ENCODE measurements at places on chromosomes 5 and 9.

DNA sequence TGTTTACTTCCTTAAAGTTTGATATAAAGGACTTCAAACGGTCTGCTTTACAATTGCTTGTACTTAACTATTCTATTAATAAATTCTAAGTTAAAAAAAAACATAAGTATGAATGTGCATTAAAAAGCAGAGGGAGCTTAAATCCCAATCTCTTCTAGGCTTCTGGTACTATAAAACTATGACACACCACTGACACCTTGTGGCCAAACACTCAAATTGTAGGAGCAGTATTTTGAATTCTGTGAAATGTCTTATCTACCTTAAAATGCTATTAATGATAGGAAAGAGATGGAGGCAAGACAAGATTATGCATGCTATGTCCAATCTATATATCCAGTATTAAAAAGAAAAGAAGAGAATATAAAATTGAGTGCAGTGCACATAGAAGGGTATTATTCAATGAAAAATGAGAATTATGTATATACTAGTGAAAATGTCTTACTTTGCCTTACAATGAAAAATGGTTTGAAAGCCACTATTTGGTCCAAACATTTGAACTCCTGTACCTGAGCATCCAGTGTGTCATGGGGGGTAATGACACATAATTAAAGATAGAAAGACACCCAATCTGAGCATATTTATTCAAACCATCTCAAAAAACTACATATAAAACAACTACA lies 87.6 kb downstream of the ERP44 start:
- DNase-seq = no peak

GRCh38 chr9:4550777-4551484 lies 60.7 kb downstream of the SLC1A1 start:
- DNase-seq = no peak

DNA sequence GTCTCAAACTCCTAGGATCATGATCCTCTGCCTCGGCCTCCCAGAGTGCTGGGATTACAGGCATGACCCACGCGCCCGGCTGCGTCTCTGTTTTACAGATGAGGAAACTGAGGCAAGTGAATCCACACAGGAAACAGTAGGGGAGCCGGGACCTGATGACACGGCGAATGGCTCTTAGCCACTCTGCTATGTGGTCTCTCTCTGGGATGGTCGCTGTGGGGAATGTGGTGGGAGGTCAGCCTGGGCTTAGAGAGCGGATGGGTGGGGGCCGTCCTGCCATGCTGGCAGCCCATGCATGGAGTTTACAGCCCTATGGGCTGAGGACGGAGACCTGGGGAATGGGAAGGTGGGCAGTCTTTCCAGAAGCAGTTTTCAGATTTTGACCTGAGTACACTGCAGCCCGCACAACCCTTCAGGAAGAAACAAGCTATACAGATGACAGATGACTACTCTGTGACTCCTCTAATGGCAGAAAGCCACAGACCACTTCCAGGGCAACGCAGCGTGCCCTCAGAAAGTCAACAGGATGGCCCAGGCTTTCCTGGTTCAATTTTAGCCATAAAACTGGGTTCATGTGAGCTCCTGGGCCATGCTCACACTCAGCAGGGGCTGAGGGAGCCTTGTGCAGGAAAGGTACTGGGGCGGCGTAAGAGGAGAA lies 136.1 kb upstream of the RAPGEF1 start:
- no peak for DNase-seq

DNA sequence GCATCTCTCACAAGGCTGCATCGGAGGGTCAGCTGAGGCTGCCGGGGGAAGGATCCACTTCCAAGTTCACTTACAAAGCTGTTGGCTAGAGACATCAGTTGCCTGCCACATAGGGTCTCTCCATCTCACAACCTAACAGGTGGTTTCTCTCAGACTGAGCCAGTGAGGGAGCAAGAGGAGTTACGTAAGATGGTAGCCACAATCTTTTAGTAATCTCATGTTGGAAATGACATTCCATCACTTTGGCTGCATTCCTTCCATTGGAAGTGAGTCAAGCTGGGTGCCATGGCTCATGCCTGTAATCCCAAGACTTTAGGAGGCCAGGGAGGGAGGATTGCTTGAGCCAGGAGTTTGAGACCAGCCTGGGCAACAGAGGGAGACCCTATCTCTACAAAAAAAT lies 7.4 kb upstream of the GRK6 start:
- no peak for DNase-seq

DNA sequence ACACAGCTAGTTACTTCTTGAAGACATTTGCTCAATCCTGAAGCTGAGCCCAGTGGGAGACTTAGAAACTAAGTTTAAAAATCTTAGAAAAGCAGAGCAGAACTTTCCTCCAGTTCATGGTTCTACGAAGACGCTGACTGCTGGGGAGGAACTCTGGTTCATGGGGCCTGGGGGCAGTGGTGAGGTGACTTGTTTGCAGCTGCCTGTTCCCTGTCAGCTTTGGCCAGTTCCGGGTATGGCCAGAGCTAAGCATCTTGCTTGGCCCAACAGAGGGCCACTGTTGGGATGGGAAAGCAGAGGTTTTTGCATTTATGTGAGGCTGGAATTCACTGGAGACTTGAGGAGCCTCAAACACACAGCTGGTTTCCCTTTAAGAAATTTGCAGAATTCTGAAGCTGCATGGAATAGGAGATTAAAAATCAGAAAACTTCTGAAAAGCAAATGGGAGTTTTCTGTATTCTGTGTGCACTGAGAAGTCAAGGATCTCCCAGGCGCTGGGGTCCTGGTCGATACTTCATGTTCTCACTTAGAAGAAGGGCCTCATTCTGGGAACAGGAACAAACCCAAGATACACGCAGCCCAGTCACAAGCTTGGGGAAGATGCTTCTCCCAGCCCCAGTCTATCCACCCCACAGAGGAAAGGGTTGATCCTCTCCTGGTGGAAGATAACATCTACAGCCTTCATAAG lies 10.6 kb upstream of the HMHB1 start:
- no peak for DNase-seq

DNA sequence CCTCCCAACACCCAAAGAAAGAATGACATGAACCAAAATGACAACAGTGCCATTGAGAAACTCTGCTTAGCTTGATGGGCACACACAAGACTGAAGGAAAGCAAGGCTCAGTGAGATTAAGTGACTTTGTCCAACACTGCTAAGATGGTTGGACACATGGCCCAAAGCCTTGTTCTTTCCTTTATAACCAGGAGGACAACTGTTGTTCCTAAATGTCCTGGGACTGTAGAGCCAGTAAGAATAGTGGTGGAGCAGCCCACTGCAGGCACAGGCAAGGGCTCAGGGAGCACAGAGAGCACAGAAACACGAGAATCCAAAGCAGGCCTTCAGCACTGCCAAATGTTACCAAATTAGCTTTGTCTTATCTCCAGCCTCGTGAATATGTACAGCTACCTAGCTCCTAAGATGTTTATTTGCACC lies 3.9 kb downstream of the ACTL7A start:
- no peak for DNase-seq

DNA sequence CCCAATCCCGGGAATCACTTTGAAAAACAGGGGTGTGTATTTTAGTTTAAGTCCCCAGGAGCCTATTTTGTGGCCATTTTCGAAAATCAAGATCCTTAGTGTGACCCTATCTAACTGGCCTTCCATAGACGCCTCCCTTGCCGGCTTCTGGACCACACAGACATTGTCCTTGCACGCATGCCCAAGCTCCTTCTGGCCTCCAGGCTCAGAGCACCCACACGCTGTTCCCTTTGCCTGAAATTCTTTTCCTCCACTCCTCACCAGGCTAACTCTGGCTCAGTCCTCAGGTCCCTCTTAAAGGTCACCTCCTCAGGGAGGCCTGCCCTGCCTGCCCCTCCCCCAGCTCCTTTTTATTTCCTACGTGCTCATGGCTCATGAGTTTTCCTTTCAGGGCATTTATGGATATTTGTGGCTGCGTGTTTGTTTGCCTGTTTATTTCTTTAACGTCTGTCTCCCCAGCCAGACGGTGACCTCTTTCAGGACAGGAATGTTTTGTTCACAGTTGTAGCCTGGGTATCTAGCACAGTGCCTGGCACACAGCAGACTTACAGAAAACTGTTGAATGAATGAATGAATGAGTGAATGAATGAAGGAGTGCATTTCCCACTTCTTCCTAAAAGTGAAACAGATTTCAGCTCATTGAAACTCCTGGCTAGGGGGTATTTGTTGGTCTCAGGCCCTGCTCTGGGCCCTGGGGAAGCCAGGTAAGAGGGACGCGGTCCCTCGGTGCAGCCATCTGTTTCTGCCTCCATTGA lies 79.1 kb upstream of the IER5L start:
- DNase-seq = no peak

DNA sequence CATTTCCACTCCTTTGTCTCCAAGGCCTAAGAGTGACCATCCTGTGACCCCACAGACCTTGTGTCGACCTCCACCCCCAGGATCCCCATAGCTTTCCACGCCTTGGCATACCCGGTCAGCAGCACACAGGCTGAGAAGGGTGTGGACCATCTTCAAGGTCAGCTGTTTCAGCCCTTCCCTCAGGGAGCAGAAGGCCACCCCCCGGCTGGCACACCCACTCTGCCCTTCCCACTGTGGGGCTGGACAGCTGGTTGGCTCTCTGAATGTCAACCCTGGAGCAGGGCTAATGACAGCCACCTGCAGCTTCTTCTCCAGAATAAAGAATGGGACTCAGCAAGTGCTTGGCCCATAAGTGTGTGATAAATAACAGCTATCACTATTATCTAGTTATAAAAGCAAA lies 93.1 kb downstream of the OLFM1 start:
- no peak for DNase-seq

DNA sequence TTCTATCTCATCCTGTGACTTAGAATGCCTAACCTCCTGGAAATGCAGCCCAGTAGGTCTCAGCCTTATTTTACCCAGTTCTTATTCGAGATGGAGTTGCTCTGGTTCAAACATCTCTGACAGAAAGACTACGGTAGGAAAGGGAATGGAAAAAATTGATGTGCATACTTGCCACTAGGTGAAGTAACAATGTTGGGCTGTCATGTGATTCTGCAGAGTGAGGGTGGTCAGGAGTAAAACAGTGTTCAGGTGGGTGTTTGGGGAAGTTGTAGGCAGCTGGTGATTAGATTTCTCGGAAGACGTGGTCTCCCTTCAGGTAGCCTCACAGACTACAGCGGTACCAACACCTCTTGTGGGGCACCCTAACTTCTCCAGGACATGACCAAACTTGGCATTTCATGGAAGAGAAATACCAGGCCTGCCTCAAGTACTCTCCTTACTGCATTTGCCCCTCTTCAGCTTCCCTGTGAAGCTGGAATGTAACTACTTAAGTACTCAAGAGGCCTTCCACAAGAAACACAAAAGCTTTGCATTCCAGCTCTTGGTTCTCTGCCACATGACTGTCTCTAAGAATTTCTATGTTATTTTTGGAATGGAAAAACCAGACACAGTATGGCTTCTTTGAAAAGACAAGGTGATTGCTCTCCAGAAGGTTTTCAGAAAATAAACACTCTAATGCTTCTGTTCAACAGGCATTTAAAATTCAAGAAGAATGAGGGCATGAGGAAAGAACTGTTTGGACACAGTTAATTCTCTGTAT lies 17.4 kb upstream of the ENTREP1 start:
- no peak for DNase-seq

GRCh38 chr5:35960328-35960727 lies 21.9 kb upstream of the CAPSL start:
- DNase-seq = no peak

DNA sequence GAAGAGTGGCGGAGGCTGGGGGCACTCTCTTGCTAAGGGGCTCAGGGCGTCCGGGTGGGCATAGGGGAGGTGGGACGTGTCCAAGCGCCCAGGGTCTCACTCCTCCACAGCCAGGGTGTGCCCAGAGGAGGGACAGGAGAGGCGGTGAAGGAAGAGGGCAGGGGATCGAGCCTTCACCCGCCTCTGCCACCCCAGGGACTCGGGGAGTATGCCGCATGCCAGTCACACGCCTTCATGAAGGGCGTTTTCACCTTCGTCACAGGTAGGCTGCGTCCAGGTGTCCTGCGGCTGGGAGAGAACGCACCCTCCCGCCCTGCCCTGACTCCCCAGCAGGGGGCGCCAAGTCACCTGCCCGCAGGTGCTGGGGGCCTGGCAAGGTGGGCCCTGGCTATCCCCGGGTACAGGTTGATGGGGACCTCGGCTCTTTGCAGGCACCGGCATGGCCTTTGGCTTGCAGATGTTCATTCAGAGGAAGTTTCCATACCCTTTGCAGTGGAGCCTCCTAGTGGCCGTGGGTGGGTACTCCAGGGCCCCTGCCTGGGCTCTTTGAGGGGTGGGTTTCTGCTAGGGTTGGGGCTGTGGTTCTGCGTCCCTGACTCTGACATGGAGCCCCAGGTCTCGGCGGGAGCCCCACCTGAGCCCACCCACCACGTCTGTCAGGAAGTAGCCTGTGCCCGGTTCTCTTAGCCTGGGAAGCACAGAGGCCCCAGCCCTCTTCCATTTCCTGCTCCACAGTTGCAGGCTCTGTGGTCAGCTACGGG lies 552 bp downstream of the TMEM141 start:
- DNase-seq = no peak

DNA sequence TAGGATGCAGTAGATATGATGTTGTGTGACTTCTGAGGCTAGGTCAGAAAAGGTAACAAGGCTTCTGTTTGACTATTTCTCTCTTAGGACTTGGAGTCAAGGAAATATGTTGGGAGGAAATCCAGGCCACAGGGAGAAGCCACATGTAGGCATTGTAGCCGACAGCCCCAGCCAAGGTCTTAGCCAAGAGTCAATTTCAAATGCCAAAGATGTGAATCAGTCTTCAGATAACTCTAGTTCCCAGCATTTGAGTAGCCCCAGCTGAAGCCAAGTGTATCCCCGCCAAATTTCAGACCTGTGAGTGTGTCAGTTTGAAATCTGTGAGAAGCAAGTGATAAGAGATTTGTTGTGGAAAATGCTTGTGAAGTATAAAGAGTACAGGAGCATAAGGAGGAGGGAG lies 38.1 kb upstream of the ISL1 start:
- no peak for DNase-seq

GRCh38 chr5:98880151-98880550 lies 48.7 kb downstream of the CHD1 start:
- no peak for DNase-seq

GRCh38 chr9:25857147-25857546 lies 178.9 kb upstream of the TUSC1 start:
- DNase-seq = no peak

GRCh38 chr9:129497005-129497812 lies 123.7 kb downstream of the C9orf50 start:
- DNase-seq = peak; percentile 85

DNA sequence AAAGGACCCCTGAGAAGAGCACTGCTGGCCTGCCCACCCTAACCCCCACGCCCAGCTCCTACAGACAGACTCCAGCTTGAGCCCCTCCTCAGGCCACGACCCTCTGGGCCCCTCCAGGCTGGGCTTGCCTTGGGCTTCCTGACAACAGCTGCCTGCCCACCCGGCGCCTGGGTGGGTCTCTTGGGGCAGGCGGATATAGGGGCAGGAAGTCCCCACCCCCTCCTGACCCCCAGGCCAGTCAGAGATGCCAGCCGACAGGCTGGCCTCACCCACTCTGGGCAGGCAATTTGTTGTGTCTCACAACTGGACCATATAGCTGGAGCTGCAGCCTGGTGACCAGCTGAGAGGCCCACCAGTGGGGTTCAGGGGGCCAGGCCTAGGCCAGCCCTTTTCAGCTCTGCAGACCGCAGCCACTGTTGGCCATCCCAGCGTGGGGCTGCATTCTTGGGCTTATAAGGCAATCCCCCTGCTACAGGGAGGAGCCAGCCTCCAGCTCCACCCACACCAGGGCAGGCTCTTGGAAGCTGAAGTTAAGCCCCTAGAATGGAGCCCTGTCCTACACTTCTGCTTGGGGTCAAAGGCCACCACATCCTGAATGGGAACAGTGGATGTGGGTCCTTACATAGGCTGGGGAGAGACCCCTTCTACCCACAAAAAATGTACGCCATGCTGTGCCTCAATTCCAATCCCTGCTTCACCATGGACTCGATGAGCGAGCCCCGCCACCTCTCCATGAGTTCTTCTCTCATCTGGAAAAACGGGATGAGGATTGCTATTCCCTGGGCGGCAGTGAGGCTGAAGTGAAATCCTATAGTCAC lies 2.0 kb downstream of the PDLIM7 start:
- no peak for DNase-seq

Measured in occipital lobe (tissue), 3 donors.